HEK293T (cell line): ENCODE measurements at places on chromosomes 7 and 10.

DNA sequence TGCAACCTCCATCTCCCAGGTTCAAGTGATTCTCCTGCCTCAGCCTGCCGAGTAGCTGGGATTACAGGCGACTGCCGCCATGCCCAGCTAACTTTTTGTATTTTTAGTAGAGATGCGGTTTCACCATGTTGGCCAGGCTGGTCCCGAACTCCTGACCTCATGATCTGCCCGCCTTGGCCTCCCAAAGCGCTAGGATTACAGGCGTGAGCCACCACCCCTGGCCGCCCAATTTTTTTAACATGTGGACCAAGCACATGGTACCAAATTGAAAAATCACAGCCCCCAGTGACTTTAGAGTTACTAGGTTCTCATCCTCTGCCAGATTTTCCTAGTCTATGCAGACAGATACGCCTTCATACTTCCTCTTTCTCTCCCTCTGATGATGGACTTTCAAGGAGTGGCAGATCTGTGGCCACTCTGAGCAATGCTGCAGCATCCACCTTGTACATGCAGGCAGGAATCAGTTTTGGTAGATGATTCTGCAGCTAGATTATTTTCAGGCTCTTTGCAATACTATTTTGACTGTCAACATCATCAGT lies 34.0 kb upstream of the EZH2 start:
- DNase-seq: no peak

DNA sequence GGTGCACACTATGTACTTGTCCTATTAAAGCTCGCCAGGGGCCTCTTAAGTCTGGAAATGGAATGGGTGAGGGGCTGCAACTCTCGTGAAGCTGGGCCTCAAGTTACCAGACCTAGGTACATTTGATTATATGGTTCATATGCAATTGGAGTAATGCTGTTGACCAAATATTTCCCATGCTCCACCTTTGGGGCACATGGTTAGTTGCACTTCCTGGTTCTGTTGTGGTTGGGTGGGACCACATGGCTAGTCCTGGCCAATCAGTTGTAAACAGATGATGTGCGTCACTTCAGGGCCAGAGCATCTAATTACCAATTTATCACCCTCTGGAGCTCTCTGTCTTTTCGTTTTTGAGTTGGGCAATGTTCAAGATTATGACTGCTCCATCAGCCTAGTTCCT lies 39.5 kb upstream of the OPN4 start:
- DNase-seq: no peak

GRCh38 chr10:93876381-93876780 lies 17.4 kb upstream of the SLC35G1 start:
- DNase-seq: no peak

DNA sequence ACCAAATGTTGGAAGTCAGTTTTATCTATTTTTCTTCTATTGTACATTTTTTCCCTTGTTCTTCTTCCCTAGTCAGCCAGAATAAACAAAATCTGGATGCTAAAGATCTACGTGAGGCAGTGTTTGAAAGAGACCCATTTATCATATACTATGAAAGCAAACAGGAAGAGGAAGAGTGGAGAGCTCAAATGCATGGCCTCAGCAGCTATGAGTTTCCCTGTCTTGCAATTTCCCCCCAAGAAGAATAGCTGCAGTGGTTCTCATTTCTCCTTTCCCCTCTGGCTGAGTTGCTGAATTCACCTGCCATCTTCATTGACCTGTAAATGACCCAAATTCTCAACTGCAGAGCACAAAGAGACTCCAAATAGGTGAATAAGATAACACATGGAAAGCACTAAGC lies 347.1 kb upstream of the NRP1 start:
- DNase-seq: no peak

GRCh38 chr10:64682043-64682442 lies 1160.8 kb downstream of the REEP3 start:
- no peak for DNase-seq

- no peak for DNase-seq
Measured at GRCh38 chr10:79299397-79300241, 47.6 kb upstream of the PPIF start.

DNA sequence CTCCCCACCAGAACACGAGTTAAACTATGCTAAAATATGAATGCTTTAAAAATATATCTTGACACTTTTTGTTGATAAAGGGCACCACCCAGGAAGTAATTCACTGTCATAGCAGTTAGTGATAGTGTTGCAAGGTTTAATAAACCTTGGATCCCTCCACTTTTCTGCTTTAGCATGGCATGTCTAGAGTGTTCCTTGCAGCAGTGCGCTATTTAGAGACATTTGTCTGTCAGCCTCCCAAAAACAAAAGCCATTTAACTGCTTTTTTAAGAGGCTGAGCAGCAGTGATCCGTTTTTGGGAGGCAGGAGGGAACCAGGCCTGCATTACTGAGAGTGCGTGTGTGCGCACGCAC lies 69.6 kb upstream of the RAB11FIP2 start:
- DNase-seq: no peak

DNA sequence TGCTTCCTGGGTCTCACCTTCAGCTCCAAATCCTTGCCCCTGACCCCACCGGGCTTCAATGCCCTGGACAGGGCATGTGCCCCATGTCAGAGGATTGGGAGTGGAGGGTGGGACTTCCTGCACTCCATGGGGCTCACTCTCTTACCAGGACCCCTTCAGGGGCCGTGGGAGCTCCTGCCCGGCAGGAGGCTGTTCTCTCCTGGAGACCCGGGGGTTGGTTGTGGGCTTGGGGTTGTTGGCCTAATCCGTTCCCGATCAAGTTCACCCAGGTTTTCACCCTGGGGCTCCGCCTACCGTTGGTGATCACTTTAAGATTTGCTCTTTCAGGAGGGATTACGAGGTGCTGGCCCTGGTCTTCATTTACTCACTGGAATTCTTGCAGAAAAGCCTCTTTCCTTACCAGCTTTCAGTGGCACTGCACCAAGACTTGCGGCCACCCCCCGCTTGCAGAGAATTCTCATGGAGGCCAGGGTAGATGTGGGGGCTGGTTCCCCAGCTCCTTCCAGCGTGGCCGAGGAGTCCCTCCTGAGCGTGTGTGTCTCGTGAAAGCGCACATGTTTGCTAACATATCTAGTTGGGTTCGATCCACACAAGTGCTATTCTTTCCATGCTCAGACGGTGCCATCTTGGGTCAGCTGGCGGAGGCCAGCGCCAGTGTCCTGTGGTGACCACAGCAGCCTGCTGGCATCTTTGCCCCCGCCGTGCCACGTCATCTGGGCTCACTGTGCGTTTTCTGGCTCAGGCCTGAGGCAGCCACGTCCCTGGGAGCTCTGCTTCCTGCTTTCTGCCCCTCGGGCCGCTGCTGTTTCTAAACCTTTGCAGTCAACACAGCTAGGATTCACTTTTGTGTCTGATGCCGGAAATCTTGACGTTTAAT lies 15.6 kb downstream of the PWWP2B start:
- DNase-seq: no peak

DNA sequence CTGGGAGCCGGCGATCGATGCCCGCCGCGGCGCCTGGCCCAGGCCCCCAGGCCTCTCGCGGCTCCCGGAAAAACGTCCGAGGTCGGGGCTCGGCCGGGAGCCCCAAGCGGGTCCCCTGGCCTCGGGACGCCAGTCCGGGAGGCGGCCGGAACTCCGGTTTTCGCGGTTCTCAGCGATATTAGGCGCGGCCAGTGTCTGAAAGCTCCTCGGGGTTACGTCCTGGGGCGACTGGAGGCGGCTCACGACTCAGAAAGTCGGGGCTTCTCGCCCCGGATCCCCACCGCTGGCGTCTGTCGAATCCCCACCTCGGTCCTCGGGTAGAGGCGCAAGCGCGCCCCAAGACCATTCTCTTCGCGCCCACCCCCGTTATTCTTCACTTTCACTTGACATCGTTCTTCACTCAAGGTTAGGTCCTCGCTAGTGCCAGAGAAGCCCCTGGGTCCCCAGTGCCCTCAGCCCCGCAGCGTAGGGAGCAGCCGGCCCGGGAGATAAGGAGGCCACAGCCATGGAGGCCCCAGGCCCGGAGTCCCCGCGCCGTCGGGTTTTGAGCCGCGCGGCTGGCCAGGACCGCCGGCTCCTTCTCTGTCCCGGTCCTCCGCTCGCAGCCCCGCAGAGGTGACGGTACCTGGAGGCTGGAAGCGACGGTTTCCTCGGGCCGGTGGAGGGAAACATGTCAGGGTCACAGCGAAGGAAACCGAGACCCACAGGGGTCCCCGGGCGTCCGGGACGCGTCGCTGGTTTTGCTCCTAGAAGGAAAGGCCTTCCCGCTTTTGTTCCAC lies 35.2 kb upstream of the EBLN1 start:
- DNase-seq: no peak

- no peak for DNase-seq
Measured at GRCh38 chr7:16702441-16702840, 51.1 kb upstream of the TSPAN13 start.

DNA sequence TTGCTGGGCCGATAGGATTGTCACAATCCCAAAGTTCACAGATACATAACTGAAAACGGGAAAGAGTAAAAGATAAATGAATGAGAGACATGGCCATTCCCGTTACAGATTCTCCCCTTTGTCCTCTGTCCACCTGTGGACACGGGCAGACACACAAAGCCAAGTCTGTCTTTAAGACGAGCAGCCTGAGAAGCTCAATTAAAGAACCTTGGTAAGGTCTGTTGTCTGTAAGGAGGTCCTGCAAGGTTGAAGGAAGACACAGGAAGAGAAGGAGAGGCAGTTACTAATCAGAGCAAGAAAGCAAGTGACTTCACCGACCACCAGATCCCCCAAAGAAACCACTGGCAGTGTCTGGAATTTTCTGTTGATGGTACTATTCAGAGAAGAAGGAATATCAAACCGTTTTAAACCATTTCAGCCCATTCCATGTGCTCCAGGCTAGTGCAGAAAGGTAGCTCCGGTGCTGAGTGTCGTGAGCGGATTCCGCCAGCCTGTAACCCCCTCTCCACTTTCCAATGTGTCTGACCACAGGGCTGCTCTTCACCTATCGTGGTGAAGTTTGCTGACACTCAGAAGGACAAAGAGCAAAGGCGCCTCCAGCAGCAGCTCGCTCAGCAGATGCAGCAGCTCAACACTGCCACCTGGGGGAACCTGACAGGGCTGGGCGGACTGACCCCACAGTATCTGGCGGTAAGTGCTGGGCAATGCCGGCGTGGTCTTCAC lies 252.6 kb downstream of the CELF2 start:
- DNase-seq: peak; percentile 81

DNA sequence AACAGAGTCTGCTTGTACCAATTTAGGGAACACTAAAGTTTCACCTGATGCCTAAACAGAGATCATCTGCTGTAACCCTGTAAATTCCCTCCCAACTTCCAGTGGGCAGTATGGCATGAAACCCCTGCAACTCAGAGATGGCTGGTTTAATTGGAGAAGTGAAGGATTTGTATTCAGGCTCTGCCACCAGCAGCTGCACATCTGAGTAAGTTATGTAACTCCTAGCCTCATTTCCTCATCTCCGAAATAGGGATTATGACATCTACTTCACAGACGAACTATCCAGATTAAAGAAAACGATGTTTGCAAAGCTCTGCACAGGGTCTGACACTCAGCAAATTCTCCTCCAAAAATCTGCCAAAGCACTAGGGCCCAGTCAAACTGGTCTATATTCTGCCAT lies 493.0 kb downstream of the KCNMA1 start:
- no peak for DNase-seq

- no peak for DNase-seq
Measured at GRCh38 chr10:110410329-110411046, 87.2 kb upstream of the DUSP5 start.

- DNase-seq: no peak
Measured at GRCh38 chr10:61765176-61766087, 102.7 kb downstream of the CABCOCO1 start.

GRCh38 chr10:21488957-21489446 lies 36.5 kb downstream of the SKIDA1 start:
- DNase-seq: no peak

DNA sequence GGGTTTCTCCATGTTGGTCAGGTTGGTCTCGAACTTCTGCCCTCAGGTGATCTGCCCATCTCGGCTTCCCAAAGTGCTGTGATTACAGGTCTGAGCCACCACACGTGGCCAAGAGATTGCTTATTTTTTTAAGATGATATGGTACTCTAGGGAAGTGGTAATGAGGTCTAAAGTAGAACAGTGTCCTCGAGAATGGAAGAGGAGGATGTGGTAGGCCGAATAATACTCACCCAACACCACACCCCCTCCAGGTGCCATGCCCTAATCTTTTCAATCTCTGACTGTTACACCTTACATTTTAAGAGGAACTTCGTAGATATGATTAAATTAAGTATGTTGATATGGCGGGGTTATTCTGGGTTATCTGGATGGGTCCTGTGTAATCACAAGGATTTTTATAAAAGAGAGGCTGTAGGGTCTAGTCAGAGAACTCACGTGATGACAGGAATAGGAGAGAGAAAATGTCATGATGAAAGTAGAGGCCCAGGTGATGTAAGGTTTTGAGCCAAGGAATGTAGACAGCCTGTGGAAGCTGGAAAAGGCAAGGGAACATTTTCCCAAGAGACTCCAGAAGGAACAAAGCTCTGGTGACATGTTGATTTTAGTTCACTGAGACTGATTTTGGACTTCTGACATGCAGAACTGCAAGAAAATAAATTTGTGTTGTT lies 29.5 kb downstream of the CDK13 start:
- DNase-seq: no peak

- peak; percentile 20 for DNase-seq
Measured at GRCh38 chr7:95690367-95690947, 81.9 kb upstream of the DYNC1I1 start.

- DNase-seq: no peak
Measured at GRCh38 chr7:42832667-42833066, 79.2 kb downstream of the C7orf25 start.

DNA sequence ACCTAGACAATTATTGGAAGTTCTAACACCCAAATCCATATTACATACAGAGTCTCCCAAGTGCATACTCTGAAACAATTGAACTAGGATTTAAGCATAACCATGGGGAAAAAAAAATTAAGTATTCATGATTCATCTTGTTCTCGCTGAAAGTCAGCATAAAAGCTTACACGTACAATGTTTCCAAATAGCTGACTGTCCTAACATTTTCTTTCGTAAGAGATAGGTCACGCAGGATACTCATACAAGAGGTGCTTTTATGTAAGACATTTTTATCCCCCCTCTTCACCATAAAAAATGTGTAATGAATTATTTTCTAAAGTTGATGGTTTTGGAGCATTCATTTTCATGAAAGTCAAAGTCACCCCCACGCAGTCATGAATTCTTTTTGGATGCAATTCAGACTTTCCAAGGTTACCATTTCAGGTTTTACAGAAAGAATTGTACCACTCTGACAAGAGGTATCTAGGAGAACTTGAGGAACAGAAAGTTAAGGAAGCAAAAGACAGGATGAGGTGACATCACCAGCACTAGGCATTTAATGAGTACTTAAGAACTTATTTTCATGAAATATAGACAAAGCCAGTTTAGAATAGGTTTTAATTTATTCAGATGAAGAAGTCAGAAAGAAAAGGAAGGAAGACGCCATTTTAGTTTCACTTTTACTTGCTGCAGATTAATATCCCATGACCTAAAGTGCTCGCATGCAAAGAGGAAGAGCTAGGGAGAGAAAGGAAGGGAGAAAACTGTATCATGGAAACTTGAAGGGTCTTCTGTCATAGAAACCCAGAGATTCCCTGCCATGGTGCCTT lies 55.8 kb downstream of the TMEM26 start:
- DNase-seq: no peak
